ENCODE measurements at places on chromosomes 7 and 10. TPM values are rescaled to one million over a fixed set of nuclear protein-coding genes. Genes with fewer than 3 reads are reported as not detected.

Gene CLCN1
- total RNA-seq: 0.68 TPM

Gene ZNF716
- not detected for total RNA-seq

Gene CASTOR2
- total RNA-seq: 3.4 TPM

- ATAC-seq: no peak
Measured at GRCh38 chr7:924541-925231, 29.8 kb downstream of the ADAP1 start.

- ATAC-seq: no peak
Measured at GRCh38 chr10:17010363-17011145, 119.1 kb downstream of the CUBN start.

DNA sequence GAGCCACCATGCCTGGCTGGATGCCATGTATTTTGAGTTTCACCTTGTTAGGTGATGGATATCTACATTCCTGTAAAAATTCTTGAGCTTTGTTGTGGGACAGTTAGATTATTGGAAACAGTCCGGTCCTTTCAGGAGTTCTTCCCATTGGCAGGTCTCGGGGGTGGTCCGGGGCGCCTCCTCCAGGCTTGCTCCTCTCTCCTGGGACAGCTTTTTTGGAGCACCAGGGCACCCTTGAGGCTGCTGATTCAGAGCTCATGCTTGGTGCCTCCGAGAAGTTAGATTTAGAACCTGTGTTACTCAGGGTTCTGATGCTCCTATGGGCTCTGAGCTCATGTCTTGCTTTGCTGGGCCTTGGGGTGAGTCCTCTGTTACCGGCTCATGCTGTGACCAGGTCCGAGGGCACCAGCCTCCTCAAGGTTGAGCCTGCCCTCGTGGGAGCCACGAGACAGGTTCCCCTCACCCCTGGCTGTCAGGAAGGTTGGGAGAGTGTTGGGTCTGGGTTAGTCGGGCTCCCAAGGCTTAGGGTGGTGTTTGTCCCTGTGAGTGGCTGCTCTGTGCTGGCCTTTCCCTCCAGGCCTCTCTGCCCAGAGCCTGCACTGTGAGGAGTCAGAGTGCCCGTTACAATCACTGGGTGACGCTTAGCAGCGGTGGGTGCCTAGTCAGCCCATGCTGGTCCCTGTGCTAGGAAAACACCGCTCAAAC is 6.0 kb downstream of the SPRN start:
- no peak for ATAC-seq

- no peak for ATAC-seq
Measured at GRCh38 chr7:65441010-65441409, 67.4 kb downstream of the ZNF92 start.

- ATAC-seq: no peak
Measured at GRCh38 chr7:115106316-115106715, 184.4 kb downstream of the MDFIC start.

GRCh38 chr10:92530421-92530820 is 43.5 kb downstream of the IDE start:
- ATAC-seq: no peak

All from esophagus mucosa (tissue), 1 donor.